ENCODE measurements at places on chromosomes 3 and 15.

- no peak for DNase-seq
- no peaks in the 10 kb centered on the region for H3K36me3 ChIP-seq
- H3K4me3 ChIP-seq = no peak overlapping the region
Measured at GRCh38 chr3:191143224-191143623, 55.8 kb upstream of the OSTN start.

GRCh38 chr3:53134631-53135232 is 4.5 kb upstream of the RFT1 start:
- peaks cover 7% of the 10 kb centered on the region for H3K4me1 ChIP-seq
- no peak overlapping the region for H3K4me3 ChIP-seq
- H3K27ac ChIP-seq = no peak overlapping the region

DNA sequence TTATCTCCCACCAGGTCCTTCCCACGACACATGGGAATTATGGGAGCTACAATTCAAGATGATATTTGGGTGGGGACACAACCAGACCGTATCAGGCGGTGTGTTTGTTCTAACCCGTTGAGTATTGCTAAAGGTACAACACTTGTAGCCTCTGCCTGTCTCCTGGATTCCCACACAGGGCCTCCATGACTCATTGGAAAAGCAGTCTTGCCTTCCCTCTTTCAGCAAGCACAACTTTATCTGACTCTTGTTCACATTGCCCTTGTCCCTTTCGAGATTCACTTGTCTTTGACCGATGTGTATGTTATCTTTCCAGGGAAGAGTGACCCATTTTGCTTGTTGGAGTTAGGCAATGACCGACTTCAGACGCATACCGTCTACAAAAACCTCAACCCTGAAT is 152.3 kb downstream of the MCTP2 start:
- DNase-seq = no peak
- H3K27me3 ChIP-seq = peaks cover 3% of the 10 kb centered on the region
- H3K4me3 ChIP-seq = no peak overlapping the region

DNA sequence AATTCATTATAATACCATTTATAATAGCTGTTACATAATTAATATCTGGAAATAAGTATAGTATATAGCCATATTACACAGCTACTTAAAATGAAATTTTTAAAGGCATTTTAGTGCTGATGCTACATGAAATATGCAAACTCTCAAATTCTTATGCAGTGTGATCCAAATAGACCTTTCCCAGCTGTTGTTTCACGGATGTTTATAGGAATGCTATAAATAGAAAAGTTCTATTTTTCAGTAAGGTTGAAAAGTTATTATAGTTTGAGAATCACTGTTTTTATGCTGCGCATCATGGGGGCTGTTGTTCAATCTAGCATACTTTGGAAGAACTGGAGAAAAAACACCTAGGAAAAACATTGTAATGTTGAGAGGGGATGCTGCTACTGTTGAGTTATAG is 147.7 kb upstream of the TRIM42 start:
- no peak overlapping the region for H3K4me3 ChIP-seq
- H3K36me3 ChIP-seq = no peaks in the 10 kb centered on the region
- DNase-seq = peak; percentile 53
- H3K27me3 ChIP-seq = no peaks in the 10 kb centered on the region
- peaks cover 2% of the 10 kb centered on the region for H3K4me1 ChIP-seq
- no peak overlapping the region for H3K27ac ChIP-seq

GRCh38 chr3:28295898-28296490 is 52.5 kb upstream of the ZCWPW2 start:
- H3K4me3 ChIP-seq = no peak overlapping the region
- H3K4me1 ChIP-seq = no peaks in the 10 kb centered on the region
- peaks cover under 1% of the 10 kb centered on the region for H3K36me3 ChIP-seq

DNA sequence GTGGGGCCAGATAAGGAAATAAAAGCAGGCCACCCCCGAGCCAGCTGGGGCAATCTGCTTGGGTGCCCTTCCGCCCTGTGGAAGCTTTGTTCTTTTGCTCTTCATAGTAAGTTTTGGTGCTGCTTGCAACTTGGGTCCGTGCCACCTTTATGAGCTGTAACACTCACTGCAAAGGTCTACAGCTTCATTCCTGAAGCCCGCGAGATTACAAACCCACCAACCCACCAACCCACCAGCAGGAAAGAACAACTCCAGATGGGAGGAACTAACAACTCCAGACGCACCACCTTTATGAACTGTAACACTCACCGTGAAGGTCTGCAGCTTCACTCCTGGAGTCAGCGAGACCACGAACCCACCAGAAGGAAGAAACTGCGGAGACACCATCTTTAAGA is 84.2 kb upstream of the ARRDC4 start:
- no peak for DNase-seq
- no peaks in the 10 kb centered on the region for H3K4me1 ChIP-seq
- H3K27ac ChIP-seq = no peak overlapping the region
- H3K4me3 ChIP-seq = no peak overlapping the region

DNA sequence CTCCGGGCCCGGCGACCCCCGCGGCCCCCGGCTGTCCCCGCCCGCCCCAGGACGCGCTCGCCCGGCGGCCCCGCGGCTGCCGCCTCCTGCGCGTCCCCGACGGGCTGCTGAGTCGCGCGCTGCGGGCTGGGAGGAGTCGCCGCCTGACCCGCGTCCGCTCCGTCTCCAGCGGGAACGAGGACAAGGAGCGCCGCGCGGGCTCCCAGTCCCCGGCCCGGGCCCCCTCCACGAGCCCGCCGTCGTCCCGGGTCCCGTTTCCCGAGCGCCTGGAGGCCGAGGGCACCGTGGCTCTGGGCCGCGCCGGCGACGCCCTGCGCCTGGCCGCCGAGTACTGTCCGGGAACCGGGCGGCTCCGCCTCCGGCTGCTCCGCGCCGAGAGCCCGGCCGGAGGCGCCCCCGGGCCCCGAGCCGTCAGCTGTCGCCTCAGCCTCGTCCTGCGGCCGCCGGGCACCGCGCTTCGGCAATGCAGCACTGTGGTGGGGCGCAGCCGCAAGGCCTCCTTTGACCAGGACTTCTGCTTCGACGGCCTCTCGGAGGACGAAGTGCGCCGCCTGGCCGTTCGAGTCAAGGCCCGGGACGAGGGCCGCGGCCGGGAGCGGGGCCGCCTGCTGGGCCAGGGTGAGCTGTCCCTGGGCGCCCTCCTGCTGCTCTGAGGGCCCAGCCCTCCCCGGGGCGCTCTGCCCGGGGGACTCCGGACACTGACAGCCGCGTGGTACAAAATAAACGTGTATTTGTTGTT is 1.5 kb downstream of the C2CD4A start:
- H3K27ac ChIP-seq = no peak overlapping the region
- DNase-seq = peak; percentile 48
- no peaks in the 10 kb centered on the region for H3K36me3 ChIP-seq

DNA sequence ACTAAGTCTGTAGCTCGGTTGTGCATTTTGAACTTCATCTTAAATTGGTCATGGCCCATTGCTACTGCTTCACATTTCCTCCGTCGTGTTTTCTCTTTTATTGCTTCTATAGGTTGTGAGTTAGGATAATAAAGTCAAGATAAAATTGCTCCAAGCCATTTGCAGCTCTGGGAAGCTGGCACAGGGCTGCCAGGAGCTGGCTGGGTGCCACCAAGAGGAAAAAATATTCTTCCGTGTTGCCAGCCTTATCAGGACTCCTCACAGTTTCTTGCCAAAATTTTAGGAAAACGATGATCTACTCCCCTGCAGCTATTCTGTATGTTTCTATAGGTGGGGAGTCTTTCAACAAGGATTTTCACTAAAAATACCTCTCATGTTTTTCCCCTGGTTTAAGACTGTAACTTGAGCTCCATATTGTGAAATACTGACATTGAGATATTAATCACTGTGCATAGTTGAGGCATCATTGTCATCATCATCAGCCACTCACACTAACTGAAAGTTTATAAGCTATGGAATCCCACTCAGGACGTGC is 55.4 kb upstream of the PIAS1 start:
- no peaks in the 10 kb centered on the region for H3K27me3 ChIP-seq
- H3K4me1 ChIP-seq = no peaks in the 10 kb centered on the region
- no peaks in the 10 kb centered on the region for H3K36me3 ChIP-seq
- no peak overlapping the region for H3K4me3 ChIP-seq
- DNase-seq = no peak

All from muscle of leg (tissue), 16 donors.